AG04450 (cell line): ENCODE measurements at places on chromosomes 3 and 15. TPM values are rescaled to one million over a fixed set of nuclear protein-coding genes. Genes with fewer than 3 reads are reported as not detected.

DNA sequence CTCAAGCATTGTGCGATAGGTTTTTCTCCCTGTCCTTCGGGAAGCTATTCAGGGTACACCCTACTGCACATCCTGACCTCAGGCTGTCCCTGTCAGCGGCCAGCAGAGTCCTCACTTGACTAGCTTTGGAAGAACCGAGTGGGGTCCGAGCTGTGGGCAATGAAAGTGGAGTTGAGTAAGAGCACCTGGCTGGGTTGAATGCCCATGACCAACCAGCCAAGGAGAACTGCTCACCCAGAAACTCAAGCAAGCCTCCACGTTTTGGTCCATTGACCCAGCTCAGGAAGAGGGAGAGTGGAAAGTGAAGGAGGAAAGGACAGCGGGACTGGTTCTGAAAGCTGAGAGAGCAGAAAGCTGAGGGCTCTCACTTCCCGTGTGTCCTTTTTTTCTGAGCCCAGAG is 36.0 kb upstream of the HDGFL3 start:
- DNase-seq: no peak

DNA sequence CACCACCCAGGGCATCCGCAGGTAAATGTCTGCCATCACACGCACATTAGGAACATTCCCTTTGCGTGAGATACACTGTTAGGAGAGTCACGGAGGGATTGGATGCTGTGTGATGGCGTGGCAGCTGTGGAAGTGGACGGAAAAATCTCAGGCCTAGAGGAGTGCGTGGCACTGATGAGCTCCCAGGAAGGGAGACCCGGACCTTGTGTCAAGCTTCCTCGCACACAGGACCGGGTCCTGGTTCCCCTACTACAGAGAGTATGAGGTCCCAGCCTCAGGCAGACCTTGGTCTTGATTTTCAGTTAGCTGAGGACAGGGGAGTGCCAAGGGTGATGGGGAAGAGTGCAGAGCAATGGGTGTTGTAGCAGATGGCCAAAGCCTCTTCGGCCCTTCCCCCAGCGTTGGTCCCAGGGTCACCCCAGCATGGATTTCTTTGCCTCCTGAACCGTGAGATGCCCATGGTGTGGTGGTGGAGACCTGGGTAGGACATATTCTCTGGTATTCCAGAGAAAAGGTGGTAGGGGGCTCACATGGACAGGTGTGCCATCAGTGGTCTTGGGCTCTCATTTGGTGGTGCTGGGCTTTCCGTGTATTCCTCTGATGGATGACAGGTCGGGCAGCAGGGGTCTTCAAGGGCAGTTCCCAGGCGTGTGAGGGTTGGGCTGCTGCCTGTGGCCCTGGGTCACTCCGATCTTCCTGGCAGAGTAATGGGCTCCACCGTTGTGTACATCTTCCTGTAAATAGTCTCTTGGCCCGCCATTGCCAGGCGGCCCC is 105.1 kb downstream of the SNRPN start:
- DNase-seq: no peak

DNA sequence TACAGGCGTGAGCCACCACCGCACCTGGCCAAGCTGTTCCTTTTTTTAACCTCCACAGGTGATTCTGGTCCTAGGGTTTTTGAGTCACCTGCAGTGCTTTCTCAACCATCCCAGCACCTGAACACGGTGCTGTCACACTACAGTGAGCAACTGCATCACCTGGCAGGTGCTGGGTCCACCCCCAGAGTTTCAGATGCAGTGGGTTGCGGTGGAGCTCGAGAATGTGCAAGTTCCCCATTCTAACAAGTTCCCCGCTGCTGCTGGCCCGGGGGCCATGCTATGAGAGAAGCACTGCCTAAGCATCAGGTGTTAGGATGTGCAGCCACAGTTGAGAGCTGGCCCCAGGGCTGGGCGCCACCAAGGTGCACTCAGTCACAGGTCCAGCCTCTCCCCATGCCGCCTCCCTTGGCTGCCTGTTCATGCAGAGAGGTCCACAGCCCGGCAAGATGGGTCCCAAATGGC is 18.0 kb downstream of the ISG20 start:
- no peak for DNase-seq

GRCh38 chr3:51937014-51937413 is 4.7 kb downstream of the RRP9 start:
- no peak for DNase-seq

The ZNF620 gene
- polyA plus RNA-seq: 0.69 and 0.77 TPM in 2 replicates

The CHRNA5 gene
- polyA plus RNA-seq: 4.3 and 5.2 TPM in 2 replicates

GRCh38 chr3:59234884-59235633 is 185.2 kb upstream of the CFAP20DC start:
- DNase-seq: no peak

DNA sequence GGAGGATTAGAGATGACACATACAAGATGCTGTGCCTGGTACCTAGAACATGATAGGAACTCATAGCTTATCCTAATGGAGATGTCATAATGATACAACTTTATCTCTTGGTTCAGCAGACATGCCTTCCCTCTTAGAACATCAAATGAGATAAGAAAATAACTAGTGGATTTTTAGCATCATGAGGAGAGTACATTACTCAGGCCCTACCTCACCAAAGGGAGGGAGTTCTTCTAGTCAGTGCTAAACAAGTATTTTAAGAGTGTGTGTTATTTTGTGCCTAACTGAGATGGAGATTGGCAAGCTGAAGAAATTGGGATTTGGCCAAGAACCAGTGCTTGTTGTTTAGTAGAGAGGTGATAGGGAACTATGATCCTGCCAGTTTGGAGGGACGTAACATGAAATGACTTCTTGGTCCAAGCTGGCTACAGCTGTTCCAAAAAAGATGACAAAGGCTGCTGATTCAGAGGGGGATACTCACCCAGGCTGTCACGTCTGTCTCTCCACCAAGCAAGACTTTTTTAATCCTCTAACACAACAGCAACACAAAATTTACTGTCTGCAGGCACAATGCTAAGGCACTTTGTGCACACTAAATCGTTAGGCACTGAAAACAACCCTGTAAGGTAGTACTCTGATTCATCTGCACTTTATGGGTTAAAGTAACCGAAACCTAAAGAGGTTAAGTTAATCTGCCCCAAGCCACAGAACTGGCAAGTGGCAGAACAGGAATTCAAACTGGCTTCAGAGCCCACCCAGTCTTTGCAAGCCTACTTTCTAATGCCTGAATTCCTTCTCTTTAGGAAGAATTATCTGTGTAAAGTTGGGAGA is 126.5 kb downstream of the CMSS1 start:
- DNase-seq: no peak

DNA sequence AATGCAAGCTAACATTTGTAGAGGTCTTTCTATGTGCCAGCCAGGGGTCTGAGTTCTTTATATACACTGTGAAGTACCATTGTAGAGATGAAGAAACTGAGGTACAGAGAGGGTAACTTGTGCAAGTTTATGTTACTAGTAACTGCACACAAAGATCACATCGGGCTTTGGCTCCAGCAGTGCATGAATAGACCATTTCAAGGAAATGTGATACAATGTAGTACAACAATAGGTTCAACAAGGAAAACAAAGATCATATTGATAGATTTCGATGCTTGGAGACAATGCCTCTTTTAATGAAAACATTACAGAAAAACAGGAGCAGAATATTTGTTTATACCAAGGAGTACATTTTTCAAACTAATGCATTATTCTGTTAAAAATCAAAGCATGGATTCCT is 115.3 kb downstream of the POLR2M start:
- DNase-seq: no peak

DNA sequence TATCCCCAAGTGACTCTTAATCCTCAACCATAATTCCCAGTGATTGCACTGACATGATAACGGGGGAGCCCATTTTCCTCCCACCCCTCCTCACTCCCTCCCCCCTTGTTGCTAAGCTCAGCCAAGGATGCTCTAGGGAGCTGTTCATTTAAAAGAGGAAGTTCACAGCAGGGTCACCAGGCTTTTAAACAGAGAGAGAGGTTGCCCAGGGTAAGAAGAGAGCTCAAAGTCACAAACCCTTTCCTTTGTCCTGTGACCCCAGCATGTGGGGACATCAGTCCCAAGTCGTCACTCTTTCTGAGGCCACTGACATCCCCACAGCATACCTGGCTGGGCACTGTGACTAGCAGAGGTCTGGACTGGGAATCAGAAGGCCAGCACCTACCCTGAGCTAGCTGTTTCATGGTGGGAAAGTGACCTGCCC is 144.1 kb downstream of the RORA start:
- DNase-seq: no peak

DNA sequence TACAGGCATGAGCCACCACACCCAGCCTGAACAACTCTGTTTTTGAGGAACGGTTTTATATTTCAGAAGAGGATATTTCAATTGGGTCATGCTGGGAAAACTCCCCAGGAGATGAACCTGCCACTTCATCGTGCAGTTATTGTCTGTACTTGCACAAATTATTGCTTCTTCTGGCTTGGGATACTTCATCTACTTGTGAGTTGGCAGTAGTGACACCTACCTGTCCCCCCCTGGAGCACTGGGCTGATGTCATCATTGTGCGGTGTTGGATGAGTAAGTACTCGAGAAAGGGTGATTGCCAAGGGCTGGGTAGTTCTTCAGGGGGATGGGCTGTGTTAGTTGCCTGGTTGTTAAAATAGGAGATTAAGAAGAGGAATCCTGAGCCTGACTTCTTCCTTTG is 85.1 kb upstream of the SAMMSON start:
- no peak for DNase-seq

The LRRC31 gene
- polyA plus RNA-seq: not detected in 2 replicates

DNA sequence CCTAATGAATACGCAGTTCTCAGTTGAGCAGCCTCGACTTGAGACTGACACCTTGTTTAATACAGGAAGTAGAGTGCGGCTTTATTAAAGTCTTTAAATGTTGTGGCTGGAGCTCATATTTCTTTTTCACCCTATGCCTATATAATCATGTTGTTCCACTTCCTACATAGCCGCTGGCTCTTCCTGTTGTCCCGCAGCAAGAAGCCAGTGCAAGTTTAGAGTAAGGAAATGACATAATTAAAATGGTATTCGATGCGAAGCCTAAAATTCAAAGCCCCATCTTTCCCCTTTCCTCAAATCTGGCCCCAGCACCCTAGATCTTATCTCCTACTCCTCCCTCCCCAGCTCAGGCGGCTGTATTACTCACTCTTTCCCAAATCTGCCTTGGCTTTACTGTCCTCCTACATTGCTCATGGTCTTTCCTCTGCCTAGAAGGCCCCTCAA is 7.5 kb upstream of the PHLDB2 start:
- DNase-seq: no peak

- no peak for DNase-seq
Measured at GRCh38 chr3:50585919-50586762, 16.8 kb downstream of the HEMK1 start.

The DUOX2 gene
- polyA plus RNA-seq: 0.02 TPM in 1 of 2 replicates, not detected in the other

GRCh38 chr3:62870321-62870720 is 4.9 kb downstream of the CADPS start:
- no peak for DNase-seq

The RPS17 gene
- polyA plus RNA-seq: 4,215 and 4,363 TPM in 2 replicates

GRCh38 chr3:34947834-34948233 is 691.5 kb upstream of the ARPP21 start:
- DNase-seq: no peak

The CKMT1B gene
- 0.11 TPM in 1 of 2 replicates, not detected in the other for polyA plus RNA-seq

DNA sequence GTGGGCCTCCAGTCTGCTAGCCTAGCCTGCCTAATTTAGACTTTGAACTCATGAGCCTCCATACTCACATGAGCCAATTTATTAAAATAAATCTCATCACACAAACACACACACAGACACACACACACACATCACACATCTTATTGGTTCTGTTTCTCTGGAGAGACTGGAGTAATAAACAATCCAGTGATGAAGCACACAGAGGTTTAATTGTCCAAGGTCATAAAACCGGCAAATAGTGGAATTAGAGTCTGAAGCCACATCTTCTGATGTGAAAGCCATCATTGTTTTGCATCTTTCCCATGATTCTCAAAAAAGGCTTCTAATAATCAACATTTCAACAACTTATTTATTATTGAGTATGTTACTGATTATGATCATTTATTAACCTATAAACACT is 249.4 kb upstream of the KCNH8 start:
- DNase-seq: no peak
